Urinary bladder (tissue), 4 donors: ENCODE measurements at places on chromosomes 12 and 14. TPM values are rescaled to one million over a fixed set of nuclear protein-coding genes. Genes with fewer than 3 reads are reported as not detected.

GRCh38 chr12:92421701-92422100 is 276.1 kb upstream of the BTG1 start:
- DNase-seq = no peak

DNA sequence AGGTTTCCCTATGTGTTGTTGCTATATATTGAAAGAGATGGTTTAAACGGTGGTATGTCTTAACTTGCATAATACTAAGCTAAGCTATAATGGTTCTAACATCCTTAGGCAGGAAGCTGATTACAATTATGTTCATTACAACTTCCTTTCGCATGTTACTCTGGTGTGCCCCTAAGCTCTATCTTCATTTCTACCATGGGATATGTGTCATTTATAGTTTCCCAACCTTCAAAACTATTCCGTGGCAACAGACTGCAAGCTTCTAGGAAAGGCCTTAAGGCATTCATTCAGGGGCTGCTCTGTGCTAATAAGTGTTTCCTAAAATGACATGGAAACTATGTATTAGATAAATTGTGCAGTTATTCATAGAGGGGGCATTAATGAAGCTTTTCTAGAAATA is 294.6 kb downstream of the GXYLT1 start:
- no peak for DNase-seq

GRCh38 chr12:29552324-29552927 is 54.9 kb upstream of the OVCH1 start:
- DNase-seq = no peak

GRCh38 chr12:9036227-9036626 is 46.9 kb downstream of the KLRG1 start:
- DNase-seq = no peak

DNA sequence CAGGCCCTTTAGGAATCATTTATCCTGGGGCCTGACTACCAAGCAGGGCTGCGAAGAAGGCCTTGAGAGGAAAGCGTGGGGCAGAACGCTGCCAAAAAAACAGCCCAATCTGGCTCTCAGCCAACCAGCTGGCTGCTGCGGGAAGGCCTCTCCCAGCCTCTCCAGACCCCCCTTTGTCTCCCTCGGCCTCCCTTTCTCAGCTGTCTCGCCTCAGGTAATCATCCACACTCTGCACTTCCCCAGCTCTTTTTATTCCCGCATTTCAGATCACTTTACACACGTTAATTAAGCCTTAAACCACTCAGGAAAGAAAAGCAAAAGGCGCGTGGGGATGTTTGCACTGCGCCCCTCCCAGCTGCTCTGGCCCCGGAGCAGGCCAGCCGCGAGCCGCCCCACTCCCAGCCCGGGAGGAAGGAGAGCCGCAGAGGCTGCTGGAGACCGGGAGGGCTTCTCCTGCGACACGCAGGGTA is 208.2 kb upstream of the FOXN3 start:
- DNase-seq = no peak

GRCh38 chr12:113684908-113685782 is 213.5 kb upstream of the LHX5 start:
- no peak for DNase-seq

DNA sequence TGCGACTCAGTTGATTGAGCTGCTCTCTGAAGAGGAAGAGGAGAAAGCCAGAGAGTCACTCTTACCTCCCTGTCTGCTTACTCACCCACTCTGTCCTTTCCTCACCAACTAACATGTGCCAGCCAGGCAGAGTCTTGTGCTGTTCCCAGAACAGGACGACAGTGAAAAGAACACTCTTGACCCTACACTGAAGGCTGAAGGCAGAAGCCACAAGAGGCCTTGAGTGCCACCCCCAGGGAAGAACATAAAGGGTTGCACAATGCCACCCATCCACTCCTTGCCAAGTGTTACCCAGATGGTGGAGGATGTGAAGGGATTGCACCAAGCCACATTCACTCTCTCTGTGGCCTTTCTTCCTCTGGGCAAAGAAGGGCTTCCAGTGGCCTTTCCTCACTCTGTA is 12.8 kb downstream of the ABHD4 start:
- DNase-seq = no peak

DNA sequence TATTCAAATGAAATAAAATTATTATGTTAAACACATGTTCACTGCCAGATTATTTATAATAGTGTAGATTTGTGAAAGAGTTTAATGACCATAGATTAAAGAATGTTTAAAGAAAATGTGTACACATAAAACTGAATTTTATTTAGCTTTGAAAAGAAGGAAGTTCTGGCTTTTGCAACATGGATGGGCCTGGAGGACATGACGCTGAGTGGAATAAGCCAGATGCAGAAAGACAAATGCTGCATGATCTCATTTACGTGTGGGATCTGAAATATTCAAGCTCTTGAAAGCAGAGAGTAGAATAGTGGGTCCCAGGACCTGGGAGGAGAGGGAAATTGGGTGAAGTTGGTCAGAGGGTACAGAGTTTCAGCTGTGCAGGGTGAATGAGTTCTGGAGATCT is 1261.2 kb downstream of the TMEM121 start:
- DNase-seq = no peak

Gene SYNE3
- 4.5 TPM for polyA plus RNA-seq

GRCh38 chr12:47891356-47891755 is 13.4 kb downstream of the VDR start:
- no peak for DNase-seq

GRCh38 chr14:92962031-92962830 is 39.3 kb downstream of the CHGA start:
- DNase-seq = no peak

DNA sequence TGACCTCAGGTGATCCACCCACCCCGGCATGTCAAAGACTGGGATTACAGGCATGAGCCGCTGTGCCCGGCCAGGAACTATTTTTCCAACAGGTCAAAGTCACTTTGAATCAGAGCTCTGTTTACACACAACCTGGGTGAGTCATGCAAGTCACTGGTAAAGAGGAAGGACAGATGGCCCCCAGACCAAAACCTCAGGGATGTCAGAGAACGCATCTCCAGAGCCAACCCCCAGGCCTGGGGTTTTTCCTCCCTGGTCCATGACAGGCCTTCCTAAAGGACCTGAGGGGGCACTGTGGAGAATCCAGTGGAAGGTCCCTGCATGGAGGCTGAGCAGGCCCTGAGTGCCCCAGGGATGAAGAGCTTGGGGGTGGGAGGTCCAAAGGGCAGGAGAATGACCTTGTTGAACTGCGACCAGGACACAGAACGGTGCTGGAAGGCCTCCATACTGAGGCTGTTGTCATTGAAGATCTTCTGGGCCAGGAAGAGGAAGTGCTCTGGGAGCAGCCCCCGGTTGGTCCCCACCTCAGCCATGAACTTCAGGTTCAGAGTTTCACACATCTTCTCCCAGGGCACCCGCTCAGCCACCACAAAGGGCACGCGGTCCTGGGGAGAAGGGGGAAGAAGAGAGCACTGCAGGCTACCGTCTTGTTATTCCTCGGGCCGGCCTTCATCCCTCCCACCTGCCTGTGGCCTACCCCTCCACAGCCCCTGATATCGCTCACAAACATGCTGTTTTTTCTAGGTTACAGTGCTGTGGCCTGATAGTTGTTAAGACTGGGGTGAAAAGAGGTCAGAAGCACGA is 9.1 kb downstream of the STAT6 start:
- DNase-seq = no peak

Gene MGAT4C
- polyA plus RNA-seq = 0.28 TPM

GRCh38 chr12:121448771-121449315 is 48.9 kb downstream of the RNF34 start:
- DNase-seq = no peak

DNA sequence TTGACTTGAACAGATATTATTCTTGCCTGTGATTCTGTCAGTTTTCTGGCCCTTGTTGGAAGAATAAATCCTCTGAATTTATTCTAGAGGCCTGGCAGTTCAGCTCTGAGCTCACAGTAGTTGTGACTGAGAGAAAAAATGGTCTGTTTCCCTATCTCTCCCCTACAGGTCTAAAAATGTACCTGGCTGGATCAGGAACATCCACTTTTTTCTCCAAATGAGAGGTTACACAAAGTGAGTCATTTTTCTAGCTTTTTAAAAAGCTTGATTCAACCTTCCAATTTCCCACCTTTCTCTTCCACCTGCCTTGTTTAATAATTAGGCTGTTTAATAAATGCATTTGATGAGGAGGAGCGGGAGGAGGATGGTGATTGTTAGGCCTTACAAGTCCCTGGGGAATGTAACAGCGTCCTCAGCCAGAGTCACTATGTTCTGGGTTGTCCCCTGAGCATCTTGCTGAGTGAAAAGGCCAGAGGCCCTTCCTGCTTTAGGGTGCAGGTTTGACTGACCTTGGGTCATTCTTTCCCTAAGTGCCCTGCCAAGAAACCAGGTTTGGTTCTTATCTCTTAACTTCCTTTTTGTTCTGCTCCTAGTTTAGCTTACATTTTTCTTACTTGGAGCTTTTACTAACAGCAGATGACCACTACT is 91.7 kb upstream of the FUT8 start:
- DNase-seq = no peak

DNA sequence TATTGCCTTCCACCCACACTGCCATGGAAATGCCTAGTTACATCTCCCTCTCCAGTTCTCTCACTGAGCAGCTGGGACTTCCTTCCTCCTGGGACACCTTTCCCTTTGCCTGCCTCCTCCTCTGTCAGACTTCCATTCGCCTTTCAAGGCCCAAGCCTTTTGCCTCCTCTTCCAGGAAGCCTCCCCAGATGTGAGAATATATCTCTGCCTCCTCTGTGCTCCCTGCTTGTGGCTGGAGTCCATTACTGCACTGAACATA is 3.1 kb downstream of the IFI27L2 start:
- DNase-seq = no peak

DNA sequence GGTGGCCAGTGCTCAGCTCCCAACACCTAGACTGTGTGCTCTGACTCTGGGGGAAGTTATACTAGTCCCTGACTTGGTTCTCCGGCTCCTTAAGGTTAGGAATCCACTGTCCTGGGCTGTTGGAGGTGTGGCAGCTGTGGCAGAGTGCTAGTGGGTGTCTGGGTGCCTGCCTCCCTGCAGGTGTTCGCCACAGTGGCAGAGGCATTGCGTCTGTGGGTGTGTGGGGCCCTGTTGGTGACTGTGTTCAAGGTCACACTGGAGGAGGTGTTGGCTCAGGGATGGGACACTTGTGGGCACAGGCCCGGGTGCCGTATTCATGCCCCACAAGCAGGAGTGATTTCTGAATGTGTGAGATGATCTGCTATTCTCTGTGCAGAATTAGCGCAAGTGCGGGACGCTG is 467.4 kb downstream of the TMEM121 start:
- DNase-seq = no peak

- no peak for DNase-seq
These were observed 8.1 kb downstream of the STAC3 start for GRCh38 chr12:57242691-57243454.

DNA sequence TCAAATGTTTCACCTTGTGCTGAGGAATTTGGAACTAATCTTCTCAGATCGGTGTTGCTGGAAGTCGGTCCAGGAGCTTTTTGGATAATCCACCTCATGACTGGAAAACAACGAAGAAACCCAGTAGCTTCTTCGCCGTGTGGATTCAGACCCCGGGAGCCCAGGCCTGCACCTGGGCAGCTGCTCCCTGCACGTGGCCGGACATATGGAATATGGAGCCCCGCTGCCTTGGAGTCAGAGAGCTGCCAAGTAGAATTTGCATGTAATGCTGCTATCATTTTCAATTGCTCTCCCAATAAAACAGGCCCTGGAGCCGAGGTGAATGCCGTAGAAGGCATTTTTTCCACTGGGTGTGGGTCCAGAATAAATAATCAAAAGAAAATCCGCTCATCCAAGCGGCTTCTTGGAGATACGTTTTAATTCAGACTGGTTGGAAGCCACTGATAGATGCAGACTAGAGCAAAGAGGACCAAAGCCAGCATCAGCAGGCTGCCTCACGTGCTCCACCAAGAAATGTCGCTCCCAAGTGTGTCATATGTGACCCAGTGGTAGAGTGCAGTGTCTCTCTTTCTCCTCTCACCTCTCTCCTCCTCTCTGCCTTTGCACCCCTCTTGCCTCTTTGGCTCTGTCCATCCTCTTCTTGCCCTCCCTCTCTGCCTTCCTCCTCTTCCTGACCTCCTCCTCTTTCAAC is 115.3 kb downstream of the ZNF664 start:
- DNase-seq = peak; percentile 43

GRCh38 chr14:101506211-101506925 is 54.9 kb upstream of the DIO3 start:
- DNase-seq = no peak

- no peak for DNase-seq
These were observed 264.0 kb upstream of the PRICKLE1 start for GRCh38 chr12:42853370-42854140.

DNA sequence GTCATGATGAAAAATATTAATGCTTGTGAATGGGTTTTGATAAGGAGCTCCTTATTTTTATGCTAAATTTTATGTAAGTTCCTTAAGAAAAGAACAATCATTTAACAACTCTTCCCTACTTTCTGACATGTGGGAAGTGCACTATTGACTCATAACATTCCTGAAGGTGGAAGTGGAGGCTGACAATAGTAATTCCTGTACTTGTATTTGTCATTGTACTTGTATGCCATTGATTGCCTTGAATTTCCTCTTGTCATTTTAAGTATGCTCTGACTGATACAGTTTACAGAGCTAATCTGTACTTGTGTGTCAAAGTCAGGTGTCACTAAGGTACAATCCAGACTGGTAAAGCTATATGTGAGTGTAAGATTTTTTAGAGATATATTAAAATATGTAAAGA is 440.0 kb downstream of the SLC16A7 start:
- no peak for DNase-seq

Gene GPR162
- polyA plus RNA-seq = 18.4 TPM

DNA sequence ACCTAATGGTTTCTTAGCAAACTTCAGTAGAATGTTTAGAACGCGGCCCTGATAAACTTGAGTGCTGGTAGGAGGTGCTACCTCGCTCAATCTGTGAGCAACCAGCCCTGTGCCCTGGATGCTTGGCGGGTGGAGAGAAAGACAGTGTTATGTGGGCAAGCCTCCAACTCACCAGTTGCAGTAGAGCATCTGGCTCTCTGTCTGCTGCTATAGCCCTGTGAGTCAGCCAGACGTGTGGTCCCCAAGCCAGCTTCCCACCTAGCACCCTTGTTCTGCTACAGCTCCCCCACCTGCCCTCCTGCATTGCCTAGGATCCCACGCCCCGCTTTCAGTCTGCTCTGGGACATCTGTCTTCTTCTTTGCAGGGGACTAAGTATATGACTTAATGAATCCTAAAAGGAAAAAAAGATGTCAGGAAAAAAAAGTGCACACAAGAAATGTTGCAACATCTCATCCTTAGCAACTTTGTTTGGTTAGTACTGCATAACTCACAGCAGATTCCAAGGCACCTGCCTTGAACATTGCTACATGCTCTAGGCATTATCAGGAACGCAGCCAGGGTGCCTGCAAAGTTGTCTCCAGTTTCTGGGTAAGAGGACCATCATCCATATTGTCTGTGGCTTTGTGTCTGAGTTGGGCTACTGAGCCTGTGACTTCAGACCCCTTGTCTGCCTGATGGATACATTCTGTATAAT is 13.6 kb downstream of the SNRNP35 start:
- no peak for DNase-seq

Gene HNF1A
- polyA plus RNA-seq = 0.18 TPM

DNA sequence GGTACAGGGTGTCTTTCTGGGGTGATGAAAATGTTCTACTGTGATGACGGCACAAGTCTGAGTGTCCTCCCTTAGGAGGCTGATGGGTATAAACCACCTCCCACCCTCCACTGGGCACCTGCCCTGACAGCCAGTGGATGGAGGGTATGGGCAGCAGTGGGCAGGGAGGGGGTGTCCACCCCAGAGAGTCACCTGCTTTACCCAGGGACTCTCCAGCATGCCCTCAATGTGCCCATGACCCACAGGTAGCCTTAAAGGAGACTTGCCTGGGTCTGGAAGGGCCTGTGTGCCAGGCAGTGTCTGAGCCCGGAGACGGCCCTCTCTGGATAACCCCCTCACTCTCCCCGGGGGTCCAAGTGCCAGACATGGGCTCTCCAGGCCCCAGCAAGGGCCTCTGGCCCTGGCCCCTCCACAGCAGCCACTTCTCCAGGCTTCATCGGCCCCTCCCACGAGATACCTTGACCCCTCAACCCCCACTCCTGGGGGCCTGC is 38.8 kb downstream of the CCNK start:
- DNase-seq = no peak
